ENCODE measurements at places on chromosomes 2 and 18.

DNA sequence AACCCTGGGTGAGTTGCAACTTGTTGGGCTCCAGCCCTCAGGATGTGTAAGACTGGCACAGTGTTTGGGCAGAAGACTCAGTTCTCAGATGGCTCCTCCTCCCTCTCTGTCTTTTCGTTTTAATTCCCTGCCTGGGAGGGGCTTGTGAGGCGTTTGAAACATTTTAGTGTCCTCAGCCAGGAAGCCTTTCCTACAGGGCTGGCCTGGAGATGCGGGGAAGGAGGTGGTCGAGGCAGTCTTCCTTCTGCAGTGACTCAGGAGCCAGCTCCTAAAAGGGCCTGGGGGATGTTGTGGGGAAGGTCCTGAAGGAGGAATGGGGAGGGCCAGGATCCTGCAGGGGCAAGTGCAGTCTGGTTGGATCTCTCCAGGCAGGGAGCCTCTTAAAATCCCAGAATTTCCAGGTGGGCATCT is 22.1 kb upstream of the IGFBP5 start:
- no peak for DNase-seq

GRCh38 chr2:46568212-46569009 is 89.0 kb downstream of the TMEM247 start:
- no peak for DNase-seq

DNA sequence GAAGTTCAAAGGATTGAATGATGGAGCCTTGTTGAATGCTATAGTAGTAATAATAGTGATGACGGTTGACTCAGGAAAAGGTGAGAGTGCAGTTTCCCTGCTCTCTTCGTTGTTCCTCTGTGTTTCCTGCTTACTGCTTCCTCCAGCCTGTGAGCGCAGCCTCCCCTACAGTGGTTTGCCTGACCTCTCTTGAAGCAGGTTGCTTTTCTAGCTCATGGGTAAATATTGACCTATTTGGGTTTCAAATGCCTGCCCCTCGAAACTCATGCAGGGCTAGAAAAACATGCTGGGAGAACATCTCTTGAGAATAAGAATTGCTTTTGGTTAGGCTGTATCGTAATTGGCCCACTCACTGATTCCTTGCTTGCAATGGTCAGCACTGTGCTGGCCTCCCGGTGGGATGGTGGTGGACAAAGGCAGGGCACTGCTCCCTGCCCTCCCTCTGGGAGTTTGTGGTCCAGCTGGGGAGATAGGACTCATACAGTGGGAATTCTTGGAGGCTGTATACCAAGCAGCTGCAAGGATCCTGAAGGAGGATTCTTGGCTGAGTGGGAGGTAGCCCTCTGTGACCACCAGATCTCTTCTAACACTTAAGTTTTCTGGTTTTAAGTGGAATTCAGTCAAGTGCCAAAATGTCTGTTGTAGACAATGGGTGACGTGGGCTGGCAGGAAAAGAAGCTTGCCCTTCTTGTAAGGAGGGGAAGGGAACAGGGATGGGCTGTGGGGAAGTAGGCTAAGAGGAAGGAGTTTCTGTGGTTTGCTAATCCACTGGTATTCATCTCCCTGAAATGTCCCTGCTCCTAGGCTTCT is 5.4 kb upstream of the RNF181 start:
- no peak for DNase-seq

GRCh38 chr2:159882130-159882745 is 84.2 kb upstream of the CD302 start:
- no peak for DNase-seq

DNA sequence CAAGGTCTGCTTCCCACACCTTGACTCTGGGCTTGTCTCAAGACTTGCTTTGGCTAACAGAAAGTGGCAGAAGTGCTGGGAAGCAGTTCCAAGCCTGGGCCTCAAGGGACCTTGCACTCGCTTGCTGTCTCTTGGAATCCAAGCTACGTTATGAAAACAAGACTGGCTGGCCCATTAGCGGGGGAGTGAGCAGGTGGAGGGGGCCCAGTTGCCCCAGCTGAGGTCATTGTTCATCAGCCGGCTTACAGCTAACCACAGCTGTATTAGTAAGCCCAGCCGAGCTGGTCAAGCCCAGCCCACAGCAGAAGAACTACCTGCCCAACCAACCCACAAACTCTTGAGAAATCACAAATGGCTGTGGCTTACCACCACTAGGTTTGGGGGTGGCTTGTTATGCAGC is 63.1 kb downstream of the MARCO start:
- no peak for DNase-seq

- no peak for DNase-seq
Observed at GRCh38 chr2:25597881-25598280, 75.5 kb downstream of the DTNB start.

DNA sequence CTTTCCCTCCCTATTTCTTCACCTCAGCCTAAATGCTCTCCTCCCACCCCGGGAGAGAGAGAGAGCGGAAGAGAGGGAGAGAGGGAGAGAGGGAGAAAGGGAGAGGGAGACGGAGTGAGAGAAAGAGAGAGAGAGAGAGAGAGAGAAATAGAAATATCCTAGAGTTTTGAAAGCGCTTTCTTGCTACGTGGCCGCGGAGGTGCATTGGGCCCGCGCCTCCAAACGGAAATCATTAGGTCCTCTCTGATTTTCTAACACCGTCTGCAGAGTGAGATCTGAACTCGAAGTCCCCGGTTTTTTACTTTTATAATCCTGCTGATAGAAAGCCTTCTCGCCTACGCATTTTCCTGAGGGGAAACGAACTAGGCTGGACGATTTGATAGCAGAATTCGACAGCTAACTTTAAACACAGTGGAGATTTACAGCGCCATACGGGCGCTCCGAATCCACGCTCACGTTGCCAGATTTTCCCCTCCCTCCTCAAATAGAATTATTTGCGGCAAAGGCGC is 903 bp upstream of the EVX2 start:
- no peak for DNase-seq

DNA sequence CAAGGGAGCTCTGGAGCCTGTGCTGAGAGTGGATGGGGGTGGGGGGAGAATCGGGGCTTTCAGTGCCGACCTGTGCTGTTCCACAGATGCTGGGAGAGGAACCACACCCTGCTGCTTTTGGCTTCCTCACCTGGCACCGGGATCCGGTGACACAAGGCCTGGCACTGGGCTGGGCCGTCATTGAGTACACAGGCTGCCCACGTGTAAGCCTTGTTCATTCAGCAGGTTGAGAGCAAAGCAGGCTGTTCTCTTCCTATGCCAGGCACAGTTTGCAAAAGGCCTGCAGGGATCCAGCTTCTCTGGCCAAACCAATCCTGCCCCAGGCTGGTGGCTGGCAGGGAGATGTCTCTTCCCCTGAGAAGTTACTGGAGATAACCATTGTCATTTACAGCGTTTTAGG is 17.1 kb downstream of the TRIB2 start:
- DNase-seq = no peak

DNA sequence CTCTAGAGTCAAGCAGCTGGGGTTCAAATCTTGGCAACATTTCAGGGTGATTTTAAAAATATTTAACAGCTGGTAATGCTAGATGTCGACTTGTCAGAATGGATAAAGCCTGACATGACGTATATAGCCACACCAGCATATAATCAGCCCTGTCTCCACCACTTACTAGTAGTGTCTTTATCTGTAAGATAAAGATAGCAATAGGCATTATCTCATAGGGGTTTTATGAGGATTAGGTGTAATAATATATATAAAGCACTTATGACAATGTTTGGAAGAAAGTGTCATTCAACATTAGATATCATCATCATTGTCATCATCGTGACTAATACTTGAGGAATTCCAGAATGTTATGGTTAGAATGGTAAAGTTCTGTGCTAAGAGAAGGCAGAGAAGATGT is 369.0 kb upstream of the CWC22 start:
- DNase-seq = no peak

DNA sequence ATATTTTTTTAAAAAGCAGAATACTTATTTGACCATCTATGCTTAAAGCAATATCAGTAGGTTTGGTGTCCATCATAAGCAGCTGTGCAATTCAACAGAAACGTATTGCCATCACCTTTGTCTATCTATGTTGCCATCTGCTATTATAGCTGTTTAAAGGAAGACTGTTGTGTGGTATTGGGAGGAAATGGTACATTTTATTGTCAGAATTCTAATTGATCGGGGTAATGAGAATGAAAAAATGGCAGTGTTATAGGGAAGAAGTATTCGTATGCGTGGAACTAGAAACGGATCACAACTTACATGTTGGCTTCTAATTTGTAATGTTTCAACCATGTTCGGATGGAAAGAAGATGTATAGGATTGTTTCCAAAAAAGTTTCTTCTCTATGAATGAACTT is 90.3 kb upstream of the RANBP2 start:
- DNase-seq = no peak

DNA sequence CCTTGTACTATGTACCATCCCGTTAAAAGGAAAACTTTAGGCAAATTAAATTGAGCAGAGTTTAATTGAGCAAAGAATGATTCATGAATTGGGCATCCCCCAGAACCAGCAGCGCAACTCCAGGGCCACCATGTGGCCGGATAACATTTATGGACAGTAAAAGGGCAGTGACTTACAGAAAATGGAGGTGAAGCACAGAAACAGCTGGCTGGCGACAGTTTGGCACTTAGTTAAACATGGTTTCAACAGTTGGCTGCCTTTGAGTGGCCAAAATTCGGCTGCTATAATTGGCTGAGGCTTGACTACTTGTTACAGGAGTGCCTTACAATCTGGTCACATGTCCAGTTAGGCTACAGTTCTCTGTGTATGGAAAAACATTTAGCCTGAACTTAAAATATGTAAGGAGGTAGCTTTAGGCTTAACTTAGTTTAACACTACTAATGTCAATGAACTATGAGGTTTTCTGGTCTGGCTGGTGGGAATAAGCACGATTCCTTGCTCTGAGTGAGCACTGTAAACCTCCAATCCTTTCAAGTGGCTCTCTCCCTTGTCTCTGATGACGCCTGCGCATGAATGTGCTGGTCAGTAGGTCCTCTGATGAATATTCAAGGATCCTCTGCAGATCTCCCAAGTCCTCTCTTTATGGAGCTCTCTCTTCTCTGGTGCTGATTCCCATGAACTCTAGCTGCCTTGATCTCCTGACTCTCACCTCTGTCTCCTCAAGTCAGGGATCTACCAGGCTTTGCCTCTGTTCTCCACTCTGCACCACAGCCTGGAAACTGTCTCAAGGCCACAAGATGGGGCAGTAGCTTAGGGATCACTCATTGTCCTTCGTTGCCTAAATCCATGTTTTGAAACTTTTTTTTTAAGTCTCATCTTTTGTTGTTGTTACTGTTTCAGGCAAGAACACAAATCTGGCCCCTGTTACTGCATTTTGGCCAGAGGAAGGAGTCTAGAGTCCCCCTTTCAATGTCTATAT is 24.4 kb upstream of the RAB31 start:
- no peak for DNase-seq

DNA sequence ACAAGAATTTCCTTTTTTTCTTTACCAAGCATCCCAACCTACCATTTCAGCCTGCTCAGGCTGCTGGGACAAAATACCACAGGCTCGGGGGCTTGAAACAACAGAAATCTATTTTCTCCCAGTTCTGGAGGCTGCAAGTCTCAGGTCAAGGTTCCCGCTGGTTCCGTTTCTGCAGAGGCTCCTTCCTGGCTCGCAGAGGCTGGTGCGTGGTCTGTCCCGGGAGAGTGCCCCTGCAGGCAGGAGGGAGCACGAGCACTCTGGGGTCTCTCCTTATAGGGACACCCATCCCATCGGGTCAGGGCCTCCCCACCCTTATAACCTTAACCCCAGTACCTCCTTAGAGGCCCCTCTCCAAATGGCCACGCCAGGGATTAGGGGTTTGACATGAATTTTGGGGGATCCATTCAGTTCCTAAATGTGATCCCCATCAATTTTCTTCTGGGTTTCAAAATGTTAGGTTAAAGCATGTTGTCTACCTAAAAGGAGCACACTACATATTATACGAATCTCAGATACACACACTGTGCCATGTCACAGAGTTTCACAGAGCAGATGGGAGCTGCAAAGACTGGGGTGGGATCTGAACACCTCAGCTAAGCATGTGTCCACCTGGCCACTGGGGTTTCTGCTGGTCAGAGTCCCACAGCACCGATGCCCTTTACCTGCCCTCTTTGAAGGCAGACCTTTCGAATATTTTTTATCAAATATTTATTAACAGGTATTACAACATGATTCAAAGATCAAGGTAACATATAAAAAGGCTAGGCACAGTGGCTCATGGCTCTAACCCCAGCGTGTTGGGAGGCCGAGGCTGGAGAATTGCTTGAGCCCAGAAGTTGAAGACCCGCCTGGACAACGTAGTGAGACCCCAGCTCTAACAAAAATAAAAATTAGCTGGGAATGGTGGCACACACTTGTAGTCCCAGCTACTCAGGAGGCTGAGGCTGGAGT is 17.6 kb upstream of the ADI1 start:
- no peak for DNase-seq

DNA sequence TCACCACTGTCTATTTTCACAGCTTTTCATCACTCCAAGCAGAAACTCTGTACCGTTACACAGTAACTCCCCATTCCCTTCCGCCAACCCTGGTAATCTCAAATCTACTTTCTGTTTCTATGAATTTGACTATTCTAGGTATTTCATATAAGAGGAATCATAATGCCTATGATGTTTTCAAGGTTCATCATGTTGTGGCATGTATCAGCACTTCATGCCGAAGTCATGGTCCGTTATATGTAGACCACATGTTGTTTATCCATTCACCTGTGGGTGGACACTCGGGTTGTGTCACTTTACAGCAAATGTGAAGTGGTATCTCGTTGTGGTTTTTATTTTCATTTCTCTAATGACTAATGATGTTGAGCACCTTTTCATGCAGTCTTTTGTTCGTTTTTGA is 21.6 kb downstream of the CPSF3 start:
- no peak for DNase-seq

- DNase-seq = no peak
Observed at GRCh38 chr2:202950592-202950991, 38.5 kb downstream of the CARF start.

- DNase-seq = no peak
Observed at GRCh38 chr2:144619760-144620159, 99.8 kb upstream of the ZEB2 start.

DNA sequence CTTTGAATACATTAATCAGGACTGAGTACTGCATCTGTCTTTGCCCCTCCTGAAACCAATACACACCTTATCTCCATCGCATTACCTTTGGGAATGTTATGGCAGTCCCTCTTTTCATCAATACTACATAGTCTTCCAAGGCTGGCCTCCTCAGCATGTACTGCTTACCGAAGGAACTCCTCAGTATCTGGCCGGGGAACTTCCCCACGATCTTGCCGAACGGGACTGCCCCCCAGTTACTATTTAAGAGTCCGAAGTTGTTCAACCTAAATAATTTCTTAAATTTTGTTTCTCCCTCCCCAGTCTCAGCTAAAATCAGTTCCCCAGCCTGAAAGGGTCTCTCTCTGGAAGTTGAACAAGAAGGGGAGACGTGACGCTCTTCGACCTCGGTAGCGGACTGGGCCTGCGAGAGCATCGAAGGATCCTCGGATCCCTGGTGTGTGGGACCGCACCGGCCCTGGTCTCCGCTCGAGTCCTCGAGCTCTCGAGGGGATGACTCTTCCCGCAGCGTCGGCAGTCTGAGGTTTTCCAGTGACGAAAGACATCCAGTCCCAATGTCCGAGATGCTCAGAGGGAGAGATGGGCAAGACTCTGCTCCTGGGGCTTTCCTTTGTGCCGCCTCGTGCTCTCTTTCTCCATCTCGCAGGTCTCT is 489 bp downstream of the TRMT61B start:
- no peak for DNase-seq

- DNase-seq = no peak
Observed at GRCh38 chr2:164839914-164840457, 1.6 kb downstream of the COBLL1 start.

Data from activated naive CD4-positive, alpha-beta T cell (primary cell).